ENCODE measurements at places on chromosomes 5 and 9.

GRCh38 chr9:72807765-72808445 lies 144.9 kb downstream of the ALDH1A1 start:
- DNase-seq, result no peak

DNA sequence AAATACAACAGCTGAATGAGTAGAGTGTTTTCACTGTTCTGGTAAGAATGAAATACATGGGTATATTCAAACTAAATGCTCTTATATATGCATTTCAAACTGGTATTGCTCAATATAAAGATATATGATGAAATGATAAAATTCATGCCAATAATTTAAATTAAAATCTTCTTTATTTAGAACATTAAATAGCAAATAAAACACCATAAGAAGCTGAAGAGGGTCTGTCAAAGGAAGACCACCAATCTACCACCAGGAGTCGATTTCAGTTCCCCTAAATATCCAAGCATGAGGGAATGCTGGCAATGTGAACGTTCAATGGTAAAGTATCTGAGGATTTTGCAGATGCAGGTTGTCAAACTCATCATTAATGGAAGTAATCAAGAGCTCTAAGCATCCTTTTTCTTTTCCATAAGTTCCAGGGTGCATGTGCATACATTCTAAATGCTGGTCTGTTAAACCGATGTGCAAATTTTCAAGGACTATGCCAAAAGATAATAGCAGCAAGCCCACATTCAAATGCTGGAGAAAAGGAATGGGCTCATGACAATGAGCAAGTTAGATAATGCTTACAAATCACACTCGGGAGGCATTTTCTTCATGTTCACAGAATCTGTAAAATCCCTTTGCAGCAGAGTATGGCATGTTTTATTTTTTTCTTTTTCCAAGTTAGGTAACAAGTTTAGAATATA lies 118.8 kb upstream of the MTAP start:
- DNase-seq, result no peak

DNA sequence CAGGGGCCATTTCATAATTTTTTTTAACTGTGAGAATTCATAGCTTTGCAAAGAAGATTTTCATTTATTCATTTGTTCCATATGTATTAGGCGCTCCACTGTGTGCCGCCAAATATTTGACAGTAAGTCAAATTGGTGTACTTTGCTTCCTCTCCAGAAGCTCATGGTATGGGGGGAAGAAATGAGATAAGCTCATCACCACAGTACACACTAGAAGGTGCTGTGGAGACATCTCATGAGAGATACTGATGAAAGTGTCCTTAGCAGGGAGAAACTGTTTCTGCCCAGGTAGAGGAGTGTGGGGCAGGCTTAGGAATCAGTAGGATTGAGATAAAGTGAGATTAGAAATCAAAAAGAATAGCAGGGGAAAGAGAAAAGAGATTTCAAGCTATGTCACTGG lies 136.2 kb downstream of the CDH6 start:
- no peak for DNase-seq

GRCh38 chr5:78895616-78896015 lies 89.5 kb downstream of the ARSB start:
- no peak for DNase-seq

DNA sequence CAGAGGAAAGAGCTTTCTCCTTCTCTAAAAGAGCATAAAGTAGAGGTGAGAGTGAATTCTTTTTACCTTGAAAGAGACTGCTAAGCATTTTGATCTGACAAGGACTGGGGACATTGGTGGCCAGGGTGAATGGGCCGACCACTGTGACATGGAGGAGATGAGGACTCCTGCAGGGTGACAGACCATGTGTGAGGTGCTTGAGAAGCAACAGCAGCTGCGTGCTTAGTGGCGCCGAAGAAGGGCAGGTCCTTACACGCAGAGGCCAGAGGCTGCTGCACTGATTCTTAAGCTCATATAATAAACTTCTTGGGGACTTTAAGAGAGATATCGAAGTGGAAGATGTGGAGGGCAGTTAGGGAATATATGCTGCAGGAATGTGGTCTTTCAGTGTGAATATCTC lies 8.7 kb upstream of the JAKMIP2 start:
- no peak for DNase-seq

GRCh38 chr5:36529142-36529541 lies 77.3 kb upstream of the SLC1A3 start:
- no peak for DNase-seq

DNA sequence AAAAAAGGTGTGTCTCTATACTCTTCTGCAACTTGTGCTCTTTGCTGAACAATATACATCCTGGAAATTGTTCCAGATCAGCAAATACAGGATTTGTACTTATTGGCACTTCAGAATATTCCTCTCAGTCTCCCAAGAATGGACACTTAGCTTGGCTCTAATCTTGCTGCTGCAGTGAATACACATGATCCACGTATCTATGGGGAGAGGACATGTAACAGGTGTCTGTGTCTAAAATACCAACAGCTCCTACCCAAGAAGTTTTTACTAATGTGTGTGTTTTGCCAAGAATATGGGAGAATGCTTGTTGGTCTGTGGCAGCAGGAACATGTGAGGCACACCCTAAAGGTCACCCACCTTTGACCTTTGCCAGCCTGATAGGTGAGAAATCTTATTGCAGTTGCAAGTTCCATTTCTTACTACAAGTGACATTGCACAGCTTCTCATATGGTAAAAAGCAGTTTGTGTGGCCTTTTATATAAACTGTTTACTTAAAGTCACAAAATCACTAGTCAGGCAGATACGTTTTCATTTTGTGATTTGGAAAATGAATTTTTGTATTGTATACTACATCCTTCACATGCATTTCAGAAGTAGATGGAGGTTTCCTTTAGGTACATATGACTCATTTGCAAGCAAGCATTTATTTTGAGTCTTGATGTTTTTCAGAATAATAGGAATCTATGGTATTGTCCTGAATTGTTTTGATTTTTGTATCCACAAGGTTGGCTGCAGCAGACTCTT lies 35.8 kb downstream of the PHF2 start:
- no peak for DNase-seq

DNA sequence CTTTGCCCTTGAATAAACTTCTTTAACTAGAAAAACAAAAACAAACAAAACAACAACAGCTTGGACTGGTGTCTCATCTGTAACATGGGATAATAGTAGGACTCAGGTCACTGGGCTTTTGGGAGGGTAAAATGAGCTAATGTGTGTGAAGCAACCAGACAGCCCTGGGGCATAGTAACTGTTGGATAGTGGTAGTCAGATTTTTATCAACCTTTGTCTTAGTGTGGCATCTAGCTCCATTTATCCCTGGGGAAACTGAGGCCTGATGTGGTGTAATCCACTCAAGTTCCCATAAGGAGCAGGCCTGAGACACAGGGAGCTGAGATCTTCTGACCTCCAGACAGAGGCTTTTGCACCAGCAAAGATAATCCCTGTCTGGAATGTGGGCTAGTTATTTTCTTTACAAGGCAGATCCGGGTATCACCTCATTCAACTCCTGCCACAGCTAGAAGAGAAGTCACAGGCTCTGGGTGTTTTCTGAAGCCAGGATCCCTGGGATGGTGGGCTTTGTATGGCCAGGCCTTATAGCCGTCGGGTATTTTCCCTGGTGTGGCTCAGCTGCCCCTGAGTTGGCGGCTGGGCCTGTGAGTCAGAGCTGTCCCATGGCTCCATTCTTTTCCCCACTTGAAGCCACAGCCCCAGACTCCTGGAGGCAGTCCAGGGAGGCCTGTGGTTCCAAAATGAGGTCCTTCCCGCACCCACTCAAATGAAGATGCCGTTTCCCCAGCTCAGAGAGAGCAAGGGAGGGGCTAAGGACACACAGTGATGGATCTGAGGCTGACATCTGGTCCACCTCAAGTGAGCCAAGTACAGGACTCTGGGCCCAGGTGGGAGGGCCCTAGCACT lies 26.1 kb upstream of the CSF1R start:
- no peak for DNase-seq

DNA sequence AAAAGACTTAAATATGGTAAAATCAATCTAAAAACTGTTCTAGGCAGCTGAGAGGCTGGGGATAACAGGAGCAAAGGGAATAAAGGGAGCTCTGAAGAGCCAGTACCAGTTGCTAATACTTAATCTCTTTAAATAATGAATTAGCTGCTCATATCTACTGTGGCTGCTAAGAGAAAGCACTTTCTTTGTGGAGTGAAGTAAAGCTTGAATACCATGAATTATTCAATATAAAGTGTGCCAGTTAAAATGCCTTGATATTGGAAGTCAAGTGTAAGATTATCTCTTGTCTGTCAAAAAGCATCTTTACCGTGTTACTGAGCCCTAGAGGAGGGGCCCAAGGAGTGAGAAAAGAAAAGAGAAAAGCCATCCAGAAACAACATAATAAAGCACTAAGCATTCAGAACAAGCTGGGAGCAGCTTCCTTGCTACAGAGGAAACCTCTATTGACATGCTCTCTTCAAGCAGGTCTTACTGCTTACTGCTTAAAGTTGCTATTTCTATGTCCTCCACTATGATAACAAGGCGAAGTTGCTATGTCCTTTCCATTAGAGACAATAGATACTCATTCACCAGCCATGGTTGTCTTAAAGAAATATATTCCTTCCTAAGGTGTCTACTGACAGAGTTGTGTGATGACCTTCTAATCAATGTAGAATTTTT lies 297.4 kb downstream of the CETN3 start:
- no peak for DNase-seq

DNA sequence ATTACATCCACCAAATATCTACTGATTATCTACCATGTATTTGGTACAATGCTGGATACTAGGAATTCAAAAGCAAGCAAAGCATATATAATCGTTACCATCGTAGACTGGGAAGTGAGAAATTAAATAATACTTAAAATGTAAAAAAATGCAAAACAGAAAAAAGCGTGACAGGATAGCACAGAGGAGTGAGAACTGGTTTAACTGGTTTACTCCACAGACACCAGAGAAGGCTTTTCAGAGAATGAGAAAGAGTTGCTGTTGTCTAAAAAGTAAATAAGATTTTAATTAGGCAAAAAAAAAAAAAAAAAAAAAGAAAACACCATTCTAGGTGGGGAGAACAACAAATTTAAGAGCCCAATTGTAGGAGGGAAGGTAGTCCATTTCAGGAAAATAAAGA lies 657.9 kb upstream of the ST8SIA4 start:
- DNase-seq, result no peak

- no peak for DNase-seq
These were observed 6.8 kb upstream of the CTNNAL1 start for GRCh38 chr9:109020113-109020512.

- DNase-seq, result no peak
These were observed 100.3 kb upstream of the APC start for GRCh38 chr5:112637343-112637742.

GRCh38 chr5:171291371-171291770 lies 17.7 kb upstream of the TLX3 start:
- no peak for DNase-seq

DNA sequence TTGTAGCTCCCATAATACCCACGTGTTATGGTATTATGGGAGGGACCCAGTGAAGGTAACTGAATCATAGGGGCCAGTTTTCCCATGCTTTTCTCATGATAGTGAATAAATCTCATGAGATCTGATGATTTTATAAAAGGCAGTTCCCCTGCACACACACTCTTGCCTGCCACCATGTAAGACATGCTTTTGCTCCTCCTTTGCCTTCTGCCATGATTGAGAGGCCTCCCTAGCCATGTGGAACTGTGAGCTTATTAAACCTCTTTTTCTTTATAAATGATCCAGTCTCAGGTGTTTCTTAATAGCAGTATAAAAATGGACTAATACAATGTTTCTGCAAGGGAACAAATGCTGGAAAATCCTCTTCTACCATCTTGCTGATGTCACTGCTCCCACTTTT lies 10.1 kb upstream of the HSDL2 start:
- DNase-seq, result no peak
